ENCODE measurements at places on chromosomes 6 and 20. TPM values are rescaled to one million over a fixed set of nuclear protein-coding genes. Genes with fewer than 3 reads are reported as not detected.

Gene MARCKS
- 126 TPM for total RNA-seq

Gene C20orf202
- 0.22 TPM for total RNA-seq

Gene DDX43
- 0.60 TPM for total RNA-seq

Gene BCAS1
- 0.25 TPM for total RNA-seq

Gene ADTRP
- total RNA-seq = 0.98 TPM

Gene ANGPT4
- total RNA-seq = 0.25 TPM

Gene ESR1
- 1.3 TPM for total RNA-seq

Gene CCR6
- not detected for total RNA-seq

Gene SH3BGRL2
- total RNA-seq = 13.8 TPM

Gene POM121L2
- total RNA-seq = 0.16 TPM

Gene LPA
- 0.60 TPM for total RNA-seq

DNA sequence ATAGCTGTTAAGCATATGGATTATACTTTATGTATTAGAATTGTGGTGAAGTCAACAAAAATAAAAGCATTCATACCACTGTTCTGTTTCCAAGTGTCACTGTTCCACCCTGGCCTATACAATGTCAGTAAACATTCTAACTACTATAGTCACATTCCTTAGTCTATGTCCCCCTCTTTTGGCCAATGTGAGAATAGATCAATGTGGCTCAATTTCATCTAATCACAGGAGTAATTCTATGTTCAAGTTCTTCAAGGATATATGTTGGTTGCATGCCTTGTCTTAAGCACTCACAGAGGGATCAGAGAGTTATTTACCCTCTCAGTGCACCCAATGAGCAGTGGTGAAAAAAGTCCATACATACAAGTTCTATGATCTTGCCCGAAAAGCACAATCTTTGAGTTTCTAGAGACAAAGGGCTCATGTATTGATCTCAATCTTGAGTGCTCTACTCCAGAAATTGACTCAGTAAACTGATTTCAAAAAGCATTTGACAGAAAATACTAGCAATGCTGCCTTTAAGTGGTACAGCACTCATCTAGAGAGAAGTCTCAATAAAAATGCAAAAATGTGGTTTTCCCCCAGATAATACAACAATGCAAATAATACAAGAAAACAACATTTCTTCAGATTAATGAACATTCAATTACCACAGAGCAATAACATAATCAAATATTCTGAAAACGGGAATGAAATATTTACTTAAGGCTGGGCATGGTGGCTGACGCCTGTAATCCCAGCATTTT lies 16.5 kb downstream of the SMLR1 start:
- no peak overlapping the region for H3K4me3 ChIP-seq
- H3K36me3 ChIP-seq = no peaks in the 10 kb centered on the region
- H3K27ac ChIP-seq = no peak overlapping the region
- H3K27me3 ChIP-seq = no peaks in the 10 kb centered on the region
- peaks cover 44% of the 10 kb centered on the region for H3K4me1 ChIP-seq

DNA sequence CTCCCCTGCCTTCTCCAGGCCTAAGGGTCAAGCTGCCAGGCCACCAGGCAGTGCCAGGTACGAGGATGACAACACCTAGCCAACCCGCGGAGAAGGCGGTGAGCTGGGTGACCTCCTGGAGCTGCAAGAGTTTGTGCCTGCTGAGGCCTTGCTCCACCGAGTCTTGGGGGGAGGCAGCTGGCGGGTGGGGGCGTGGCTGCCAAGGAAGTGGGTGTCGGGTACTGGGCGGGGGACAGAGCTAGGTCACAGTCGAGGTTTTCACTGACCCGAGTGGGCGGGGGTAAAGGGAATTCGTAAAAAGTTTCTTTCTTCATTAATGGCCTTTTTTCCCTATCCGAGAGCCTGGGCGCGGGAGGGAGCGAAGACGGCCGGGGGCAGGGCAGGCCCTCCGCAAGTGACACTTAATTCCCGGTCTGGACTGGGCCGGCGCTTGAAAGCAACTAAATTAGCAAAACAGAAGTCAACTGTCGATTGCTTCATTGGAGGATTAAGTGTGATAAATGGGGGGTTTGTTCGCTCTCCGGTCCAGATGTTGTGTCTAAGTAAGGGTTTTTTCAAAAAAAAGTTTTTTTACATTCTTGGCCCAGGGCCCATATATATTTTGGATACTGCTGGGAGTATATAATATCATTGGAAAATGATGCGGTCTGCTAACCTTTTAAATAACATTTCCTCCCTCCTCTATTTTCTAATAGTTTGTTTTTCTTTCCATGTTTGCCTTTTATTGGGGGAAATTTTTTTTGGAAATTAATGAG lies 43.1 kb upstream of the FOXP4 start:
- DNase-seq = peak; percentile 70
- H3K36me3 ChIP-seq = no peaks in the 10 kb centered on the region
- peaks cover 90% of the 10 kb centered on the region for H3K27me3 ChIP-seq
- no peak overlapping the region for H3K27ac ChIP-seq

DNA sequence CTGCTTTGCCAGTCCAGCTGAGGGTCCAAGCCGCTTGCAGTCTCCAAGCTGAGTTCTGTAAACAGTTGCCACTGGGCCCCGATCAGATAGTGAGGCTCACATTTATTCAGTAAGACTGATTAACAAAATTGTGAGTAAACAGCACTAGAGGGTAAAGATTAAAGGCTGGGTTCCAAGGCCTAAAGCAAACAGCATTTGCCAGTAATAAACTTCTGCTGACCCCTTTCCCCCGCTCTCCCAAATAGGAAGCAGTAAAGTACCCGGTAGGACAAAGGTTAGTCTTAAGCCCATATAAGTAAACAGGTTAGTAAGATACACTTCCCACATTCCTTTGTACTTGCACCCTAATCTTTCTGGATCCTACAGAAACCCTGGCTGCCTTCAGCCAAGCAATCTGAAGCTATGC lies 181.8 kb downstream of the MEI4 start:
- H3K4me3 ChIP-seq = no peak overlapping the region
- no peak overlapping the region for H3K27ac ChIP-seq
- H3K27me3 ChIP-seq = no peaks in the 10 kb centered on the region
- H3K36me3 ChIP-seq = no peaks in the 10 kb centered on the region

- no peaks in the 10 kb centered on the region for H3K27me3 ChIP-seq
- no peaks in the 10 kb centered on the region for H3K36me3 ChIP-seq
- H3K27ac ChIP-seq = no peak overlapping the region
- H3K4me1 ChIP-seq = no peaks in the 10 kb centered on the region
- H3K4me3 ChIP-seq = no peak overlapping the region
- DNase-seq = no peak
Measured at GRCh38 chr6:146489468-146490151, 54.0 kb upstream of the RAB32 start.

DNA sequence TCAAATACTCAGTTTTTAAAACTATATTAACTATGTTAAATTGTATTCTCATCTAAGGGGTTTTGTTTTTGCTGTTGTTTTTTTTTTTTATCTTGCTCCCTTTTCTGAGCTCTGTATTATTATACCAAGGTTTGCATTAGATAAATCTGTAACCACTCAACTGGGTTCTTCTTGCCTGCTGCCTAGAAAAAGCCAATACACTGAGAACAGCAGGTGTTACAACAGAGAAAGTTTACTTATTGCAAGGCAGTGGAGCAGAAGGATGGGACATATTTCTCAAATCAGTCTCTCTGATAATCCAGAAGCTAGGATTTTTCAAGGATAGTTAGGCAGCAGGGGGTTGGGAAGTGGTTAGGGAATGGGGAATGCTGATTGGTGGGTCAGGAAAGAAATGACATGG lies 378.8 kb upstream of the PLCB4 start:
- H3K4me3 ChIP-seq = no peak overlapping the region
- no peaks in the 10 kb centered on the region for H3K27me3 ChIP-seq
- H3K4me1 ChIP-seq = no peaks in the 10 kb centered on the region
- H3K36me3 ChIP-seq = peaks cover 23% of the 10 kb centered on the region

GRCh38 chr6:6005051-6006005 lies 1.4 kb downstream of the NRN1 start:
- H3K4me1 ChIP-seq = peaks cover 57% of the 10 kb centered on the region
- peaks cover 94% of the 10 kb centered on the region for H3K27me3 ChIP-seq
- no peak for DNase-seq
- no peak overlapping the region for H3K27ac ChIP-seq
- no peaks in the 10 kb centered on the region for H3K36me3 ChIP-seq

- H3K4me3 ChIP-seq = no peak overlapping the region
- H3K36me3 ChIP-seq = no peaks in the 10 kb centered on the region
- H3K27ac ChIP-seq = no peak overlapping the region
Measured at GRCh38 chr6:156461647-156462046, 315.5 kb upstream of the ARID1B start.

- no peak overlapping the region for H3K27ac ChIP-seq
- H3K4me3 ChIP-seq = no peak overlapping the region
- no peaks in the 10 kb centered on the region for H3K27me3 ChIP-seq
- no peak for DNase-seq
- H3K36me3 ChIP-seq = no peaks in the 10 kb centered on the region
- H3K4me1 ChIP-seq = peaks cover 4% of the 10 kb centered on the region
Measured at GRCh38 chr6:12222405-12223366, 67.5 kb upstream of the EDN1 start.

GRCh38 chr20:44354979-44355497 lies 461 bp upstream of the HNF4A start:
- H3K4me3 ChIP-seq = no peak overlapping the region
- 0 out of 2 replicates have a peak, but pooled peaks cover 4% of the 10 kb centered on the region for H3K4me1 ChIP-seq
- no peak overlapping the region for H3K27ac ChIP-seq
- DNase-seq = no peak
- H3K36me3 ChIP-seq = no peaks in the 10 kb centered on the region
- no peaks in the 10 kb centered on the region for H3K27me3 ChIP-seq

DNA sequence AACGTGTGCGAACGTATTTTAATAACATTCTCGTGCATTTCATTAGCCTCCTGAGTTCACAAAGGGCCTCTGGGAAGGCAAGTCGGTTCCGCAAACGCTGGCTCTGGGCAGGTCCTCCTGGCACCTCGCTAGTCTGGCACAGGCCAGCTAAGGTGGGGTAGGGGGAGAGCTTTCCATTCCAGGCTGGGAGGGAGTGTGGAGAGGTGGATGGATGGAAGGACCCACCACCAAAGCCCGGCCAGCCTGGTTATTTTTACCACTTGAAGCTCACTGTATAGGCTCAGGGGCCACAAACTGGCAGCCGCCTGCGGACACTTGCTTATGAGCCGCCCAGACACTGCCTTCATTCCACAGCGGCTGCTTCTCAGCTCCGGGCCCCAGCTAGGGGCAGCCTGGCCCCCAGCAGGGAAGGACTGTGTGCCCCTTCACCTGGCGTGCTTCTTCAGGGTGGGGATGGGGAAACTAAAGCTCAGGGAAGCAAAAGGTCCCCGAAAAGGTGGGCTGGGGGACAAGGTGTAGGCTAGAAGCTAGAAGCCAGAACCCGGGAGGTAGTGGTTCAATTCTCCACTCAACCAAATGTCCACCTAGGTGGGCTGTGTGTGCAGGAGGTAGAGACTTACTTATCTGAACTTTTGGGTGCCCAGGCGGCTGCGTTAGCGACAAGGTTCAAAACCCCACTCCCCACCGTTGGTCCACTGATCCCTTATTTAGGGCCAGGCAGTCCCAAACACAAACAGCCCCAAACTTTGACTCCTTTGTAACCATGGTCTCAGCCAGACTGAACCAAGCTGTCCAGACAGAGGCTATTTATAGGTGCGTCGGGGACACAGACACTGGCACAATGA lies 1.7 kb downstream of the PMEPA1 start:
- peak overlapping the region; percentile 96 for H3K4me3 ChIP-seq
- no peaks in the 10 kb centered on the region for H3K27me3 ChIP-seq
- H3K27ac ChIP-seq = peak overlapping the region; percentile 98
- H3K4me1 ChIP-seq = peaks cover 69% of the 10 kb centered on the region

DNA sequence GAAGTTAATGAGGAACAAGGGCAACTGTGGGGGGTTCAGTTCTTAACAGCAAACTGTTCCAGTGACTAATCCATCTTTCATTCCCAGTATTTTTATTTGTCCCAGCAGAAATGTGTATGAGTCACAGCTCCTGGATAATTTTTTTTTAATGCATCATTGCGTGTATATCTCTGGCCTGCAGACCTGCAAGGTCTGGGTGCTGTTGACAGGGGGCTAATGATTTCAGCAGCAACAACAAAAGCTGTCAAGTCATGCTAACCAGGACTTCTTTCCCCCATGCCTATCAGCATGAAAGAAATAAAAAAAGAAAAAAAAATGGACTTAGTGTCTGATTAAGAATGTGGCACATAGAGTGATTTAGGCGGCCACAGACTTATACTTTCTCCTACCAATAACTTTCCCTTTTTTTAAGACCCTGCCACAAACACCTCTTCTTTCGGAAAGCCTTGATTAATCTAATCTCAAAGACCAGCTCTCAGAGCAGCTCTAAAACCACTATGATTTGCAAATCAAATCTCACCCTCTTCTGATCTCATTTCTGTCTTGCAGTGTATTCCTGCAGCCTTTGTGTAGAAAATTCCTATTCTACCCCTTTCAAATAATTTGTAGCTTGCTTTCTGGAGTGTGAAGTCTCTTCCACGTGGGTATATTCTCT lies 14.2 kb upstream of the PREX1 start:
- no peaks in the 10 kb centered on the region for H3K27me3 ChIP-seq
- peaks cover 11% of the 10 kb centered on the region for H3K4me1 ChIP-seq
- H3K4me3 ChIP-seq = no peak overlapping the region

- DNase-seq = no peak
- no peak overlapping the region for H3K4me3 ChIP-seq
- H3K36me3 ChIP-seq = no peaks in the 10 kb centered on the region
- H3K4me1 ChIP-seq = peaks cover 34% of the 10 kb centered on the region
Measured at GRCh38 chr20:53785320-53785719, 191.7 kb upstream of the ZNF217 start.

- H3K4me3 ChIP-seq = no peak overlapping the region
- no peak overlapping the region for H3K27ac ChIP-seq
- no peaks in the 10 kb centered on the region for H3K36me3 ChIP-seq
- H3K4me1 ChIP-seq = peaks cover 21% of the 10 kb centered on the region
Measured at GRCh38 chr6:5744497-5744896, 262.2 kb downstream of the NRN1 start.

DNA sequence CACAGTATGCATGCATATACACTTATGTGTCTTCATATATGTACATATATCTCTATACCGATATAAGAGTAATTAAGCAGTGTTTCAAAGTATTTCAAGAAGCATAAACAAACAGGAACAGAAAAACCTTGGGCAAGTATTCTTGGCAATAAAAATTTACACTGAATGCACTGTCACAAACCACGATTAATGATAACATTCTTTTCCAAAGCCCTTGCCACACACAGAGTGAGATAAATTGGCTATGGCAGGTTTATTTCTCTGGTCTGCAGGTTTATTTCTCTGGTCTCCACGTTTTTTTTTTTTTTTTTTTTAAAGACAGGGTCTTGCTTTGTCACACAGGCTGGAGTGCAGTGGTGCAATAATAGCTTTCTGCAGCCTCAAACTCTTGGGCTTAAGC lies 73.0 kb downstream of the PPP1R3G start:
- H3K4me1 ChIP-seq = peaks cover 9% of the 10 kb centered on the region
- H3K4me3 ChIP-seq = no peak overlapping the region
- no peaks in the 10 kb centered on the region for H3K27me3 ChIP-seq
